ENCODE measurements at places on chromosomes 2 and 18.
A peak's percentile ranks its signal among the peaks of the same experiment; 100 is the strongest.

GRCh38 chr2:20603791-20604190 is 47.1 kb downstream of the HS1BP3 start:
- DNase-seq: no peak

DNA sequence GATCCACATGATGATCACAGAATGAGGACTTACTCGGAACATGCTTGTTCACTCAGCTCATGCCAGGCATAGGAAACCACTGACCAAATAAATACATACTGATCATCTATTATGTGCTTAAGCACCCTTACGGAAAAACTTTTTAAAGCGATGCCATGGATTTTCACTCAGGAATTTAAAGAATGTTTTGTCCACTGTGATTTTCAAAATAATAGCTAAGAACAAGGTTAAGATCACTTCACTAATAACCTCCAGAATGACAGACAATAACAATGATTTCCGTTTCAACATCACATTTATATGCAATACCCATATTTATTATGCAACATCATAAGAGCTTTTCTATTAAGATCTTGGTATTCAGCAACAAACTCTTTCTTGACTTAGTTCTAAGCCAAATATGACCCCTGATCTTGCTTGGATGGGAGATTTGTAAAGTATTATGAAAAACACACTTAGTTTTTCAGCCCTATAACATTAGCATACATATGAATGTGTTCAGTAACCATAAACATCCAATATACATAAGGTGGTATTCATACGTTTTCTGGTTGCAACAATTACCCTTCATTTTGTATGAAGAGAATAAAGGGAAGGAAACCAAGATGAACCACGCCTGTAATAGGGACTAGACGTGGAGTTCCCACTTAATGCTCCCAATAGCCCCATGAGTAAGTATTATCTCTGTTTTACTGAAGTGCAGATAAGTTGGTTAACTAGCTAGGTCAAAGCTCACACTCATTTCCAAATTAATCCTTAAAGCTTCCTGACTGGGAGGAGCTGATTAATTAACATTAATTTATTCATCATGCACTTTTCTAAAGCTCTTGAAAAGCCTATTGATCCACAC is 1.9 kb downstream of the CD302 start:
- no peak for DNase-seq

DNA sequence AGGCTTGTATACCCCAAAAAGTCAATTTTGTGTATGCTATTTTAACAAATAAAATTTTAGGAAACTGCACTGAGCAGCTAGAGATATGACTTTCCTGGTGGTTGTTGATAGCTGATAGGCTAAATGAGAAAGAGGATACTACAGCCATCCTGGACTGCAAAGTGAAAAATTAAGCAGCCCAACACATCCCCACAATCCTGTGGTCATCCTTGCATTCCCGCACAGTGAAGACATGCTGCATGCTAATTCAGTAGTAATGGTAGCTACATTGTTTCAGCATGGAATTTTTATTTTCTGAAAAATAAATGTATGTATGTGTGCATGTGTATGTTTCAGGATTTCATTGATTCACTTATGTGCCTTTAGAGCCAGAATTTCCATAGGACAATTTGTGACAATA is 124.2 kb upstream of the CCDC68 start:
- no peak for DNase-seq

DNA sequence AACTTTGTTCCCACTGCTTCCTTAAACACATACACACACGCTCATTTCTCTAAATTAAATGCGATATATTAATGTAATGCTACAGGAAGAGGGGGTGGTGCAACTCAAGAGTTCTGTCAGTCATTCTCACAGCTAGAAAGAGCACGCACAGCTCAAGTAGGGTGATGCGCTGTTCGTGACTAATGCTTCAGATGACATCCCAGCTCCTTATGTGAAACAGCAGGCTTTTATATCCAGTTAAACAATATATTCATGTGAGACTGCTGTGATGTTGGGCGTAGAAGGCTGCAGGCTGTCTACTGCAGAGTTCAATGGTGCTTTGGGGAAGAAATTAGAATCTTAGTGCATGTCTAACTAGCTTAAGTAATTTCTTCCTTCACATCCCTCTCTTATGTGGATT is 912.6 kb upstream of the FSHR start:
- no peak for DNase-seq

DNA sequence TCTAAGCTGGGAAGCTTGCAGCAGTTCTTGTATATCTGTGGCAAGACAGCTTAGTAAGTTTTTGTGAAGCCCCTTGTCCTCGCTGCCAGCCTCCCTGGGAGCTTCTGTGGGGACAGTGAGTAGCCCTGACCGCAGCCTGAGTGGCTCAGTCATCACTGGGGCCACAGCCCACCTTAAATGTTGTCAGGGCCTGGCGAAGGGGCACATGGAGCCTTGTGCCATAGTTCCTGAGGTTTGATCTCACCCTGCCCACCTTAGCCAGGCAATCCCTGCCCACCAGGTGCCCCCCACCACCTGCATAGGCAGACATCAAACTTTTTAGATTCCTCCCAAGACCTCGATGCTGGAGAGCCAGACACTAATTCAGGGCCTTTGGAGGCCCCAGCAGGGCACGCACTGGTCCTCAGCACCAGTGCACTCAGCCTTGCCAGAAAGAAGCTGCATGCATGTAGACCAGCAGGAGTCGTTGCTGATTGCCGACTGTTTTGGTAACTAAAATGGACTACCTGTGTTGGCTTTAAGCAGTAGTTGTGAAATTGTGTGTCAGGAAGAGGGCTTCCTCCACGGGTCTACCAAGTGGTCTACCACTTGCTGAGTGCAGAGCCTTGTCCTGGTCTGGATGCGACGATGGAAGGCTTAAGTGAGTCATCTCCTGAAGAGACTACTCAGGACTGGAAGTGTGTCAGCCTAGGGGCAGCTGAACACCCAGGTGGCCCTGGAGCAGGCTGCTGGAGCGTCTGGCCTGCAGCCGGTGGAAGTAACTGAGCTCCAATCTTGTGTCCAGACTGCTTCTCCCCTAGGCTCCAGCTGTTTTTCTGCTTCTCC is 233.1 kb downstream of the SEPTIN10 start:
- no peak for DNase-seq

DNA sequence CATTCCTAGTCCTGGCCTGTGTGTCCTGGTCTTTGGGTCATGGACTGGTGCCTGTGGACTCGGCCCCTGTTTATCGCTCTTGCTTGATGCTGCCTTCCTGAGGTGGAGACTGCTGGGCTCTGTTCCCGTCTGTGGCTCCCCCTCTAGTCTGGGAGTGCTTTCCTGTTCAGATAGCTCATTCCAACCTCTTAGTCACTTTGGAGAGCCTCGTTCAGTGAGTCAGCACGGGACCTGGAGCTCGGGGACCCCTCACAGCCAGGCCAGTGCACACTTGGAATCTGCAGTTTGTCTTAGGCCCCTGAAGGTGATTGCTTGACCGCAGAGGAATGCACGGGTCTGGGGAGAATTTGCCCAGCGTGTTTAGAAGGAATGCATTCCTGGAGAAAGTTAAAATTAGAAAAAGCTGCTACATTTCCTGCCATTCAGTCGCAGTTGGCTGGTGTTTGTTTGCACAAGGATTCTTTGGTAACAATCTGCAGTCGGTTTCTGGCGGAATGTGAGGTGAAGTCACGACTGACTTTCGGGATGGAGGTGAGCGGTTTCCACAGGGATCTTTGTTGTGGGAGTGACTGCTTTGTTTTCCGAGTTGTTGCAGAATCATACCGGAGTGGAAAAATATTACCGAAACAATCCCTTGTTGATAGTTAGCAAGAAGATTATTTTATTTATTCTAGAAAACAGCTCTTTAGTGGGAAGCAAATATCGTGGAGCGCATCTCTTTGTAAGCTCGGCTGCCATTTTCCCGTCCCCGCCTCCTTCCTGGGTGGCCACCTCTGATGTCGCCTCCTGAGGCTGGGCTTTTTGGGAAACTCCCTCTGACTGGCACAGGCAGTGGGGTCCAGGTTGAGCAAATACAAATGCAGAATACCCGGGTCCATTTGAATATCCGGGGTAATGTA is 29.6 kb downstream of the SH3BP4 start:
- DNase-seq: peak; percentile 3

- peak; percentile 65 for DNase-seq
Measured at GRCh38 chr2:75560022-75560767, 544 bp downstream of the EVA1A start.

DNA sequence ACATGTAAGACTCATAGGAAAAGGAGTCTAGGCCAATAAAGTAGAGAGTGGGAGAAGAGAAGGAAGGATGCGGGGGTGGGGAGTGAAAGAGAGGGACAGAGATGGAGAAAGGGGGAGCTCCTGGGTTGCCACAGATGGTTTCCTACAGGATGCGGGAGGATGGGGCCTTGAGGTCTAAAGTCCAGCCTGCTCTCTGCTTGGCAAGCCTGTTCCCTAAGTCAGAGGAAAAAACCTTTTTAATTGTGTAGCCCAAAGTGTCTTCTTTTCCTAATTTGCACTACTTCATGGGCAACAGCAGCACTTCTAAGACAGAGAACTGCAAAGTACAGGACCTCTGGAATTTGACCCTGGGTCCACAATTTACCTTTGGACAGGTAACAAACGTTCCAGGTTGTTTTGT is 1.4 kb upstream of the FAM110C start:
- no peak for DNase-seq

GRCh38 chr2:222604749-222605515 is 51.0 kb downstream of the FARSB start:
- no peak for DNase-seq

- DNase-seq: no peak
Measured at GRCh38 chr2:9877726-9878125, 34.5 kb downstream of the TAF1B start.

GRCh38 chr2:37738266-37738885 is 66.9 kb upstream of the CDC42EP3 start:
- no peak for DNase-seq

DNA sequence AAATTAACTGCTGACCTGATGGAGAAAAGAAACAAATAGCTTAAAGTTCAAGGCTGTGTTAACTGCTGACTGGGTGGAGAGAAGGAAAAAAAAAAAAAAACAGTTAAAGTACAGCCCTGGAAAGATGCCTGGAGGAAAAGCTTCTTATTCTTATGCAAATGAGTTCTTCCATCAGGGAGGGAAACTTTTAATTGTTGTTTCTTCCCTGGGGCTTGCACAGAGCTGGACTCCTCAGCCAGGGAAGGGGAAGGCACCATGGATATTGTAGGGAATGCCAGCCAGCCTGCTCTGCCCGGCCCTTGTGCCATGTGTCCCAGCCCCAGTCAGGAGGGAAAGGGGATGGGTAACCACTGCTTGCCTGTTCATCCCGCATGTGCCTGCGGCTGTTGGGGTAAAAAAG is 833.1 kb upstream of the CRIM1 start:
- no peak for DNase-seq

DNA sequence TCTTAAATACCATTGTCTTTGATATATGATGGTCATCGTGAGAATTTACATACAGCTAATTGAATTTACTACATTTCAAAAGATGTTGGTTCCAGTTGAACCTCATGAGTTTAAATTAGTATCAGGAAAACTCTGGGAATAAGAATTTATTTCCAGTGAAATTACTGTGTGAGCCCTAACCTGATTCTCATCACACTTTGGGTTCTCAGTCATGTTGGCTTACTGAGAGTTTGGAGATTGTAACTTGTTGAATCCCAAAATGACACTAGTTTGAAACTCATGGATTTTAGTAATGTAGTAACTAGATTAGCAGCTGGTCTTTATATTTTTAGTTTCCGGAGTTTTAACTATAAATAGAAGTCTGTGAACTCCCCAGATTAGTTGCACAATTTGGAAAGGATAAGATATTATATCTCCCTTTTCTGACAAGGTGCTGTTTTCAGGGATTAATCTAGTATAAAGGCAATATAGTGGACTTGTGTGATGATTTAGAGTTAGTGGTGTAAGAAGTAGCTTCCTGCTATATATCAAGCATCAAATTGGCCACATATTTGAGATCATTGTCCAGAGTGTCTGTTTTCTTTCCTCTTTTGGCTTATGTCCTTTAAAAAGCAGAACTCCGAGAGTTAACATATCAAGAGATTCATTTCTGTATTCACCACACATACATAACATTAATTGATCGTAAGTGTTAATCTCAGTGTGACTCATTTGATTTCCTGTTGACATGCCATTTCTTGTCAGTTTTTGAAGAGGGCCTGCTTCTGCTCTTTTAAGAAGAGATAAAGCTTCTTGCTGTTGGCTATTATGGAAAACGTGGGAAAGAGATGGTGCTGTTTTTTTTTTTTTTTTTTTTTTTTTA is 15.7 kb downstream of the NDUFV2 start:
- DNase-seq: no peak

GRCh38 chr2:78304678-78305077 is 720.8 kb upstream of the REG3G start:
- peak; percentile 53 for DNase-seq

DNA sequence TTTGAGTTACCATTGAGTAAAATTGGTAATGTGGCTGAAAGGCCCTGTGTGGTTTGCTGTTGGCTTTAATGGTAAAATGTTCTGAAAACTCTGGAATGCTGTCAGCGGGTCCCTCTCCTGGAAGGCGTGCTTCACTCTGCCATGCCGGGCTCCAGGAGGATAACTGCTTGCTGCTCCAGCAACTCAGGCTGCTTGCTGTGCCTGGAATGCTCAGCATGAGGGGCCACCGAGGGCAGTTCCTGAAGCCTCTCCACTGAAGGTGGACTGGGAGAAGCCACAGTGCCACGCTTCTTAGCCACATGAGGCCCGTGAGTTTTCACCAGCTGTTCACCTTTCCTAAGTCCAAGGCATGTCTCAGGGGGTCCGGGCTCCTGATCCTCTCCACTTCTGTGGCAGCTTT is 90.4 kb upstream of the FAM110C start:
- DNase-seq: no peak
